ENCODE measurements at places on chromosomes 2 and 18.

DNA sequence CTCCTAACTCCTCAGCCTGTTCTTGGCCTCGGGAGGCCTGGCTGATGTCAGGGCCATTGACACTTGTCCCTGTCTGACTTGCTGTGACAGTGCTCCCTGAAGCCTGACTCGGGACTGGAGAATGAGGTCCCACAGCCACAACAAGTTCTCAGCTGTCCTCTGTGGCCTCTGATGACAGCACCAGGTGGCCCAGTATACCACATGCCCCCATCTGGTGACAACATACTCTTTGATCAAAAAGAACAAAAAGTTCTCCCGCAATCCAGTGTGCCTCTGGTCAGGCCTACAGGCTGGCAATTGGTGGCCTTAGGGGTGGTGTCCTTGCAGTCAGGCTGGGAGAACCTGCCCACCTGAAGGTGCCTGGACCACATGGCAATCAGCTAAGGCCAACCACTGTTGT, 102.6 kb downstream of the SEPTIN10 start:
- DNase-seq = no peak

DNA sequence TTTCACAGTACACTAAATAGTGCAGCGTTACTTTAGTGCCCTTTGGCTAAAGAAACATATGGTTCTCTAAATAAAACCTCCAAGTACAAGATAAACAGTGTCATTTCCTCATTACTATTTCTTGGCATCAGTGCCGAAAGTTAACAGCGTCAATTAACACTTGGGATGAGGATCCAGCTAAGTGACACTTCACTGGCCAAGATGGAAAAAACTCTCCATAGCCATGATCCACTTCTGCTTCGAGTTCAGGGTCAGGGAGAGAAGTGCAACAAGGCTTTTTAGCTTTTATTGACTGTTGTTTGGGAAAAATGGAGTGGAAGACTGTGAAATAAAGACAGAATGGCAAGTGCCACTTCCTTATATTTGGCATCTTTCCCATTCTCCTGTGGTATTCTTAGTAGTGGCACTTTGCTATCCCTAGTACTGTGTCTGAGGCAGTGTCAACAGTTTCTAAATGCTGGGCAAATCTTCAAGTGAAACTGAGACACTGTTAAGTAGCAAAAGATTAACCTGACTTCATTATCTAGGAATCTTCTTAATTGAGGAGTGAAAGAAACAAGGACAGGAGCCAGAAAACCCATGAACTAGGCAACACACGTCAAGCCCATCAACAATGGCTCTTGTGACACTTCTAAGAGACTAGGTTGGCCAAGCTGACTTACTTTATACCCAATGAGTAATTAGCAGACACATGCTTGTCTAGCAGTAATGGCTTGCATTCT, 222.5 kb upstream of the SESTD1 start:
- no peak for DNase-seq

- no peak for DNase-seq
Observed at GRCh38 chr2:130385709-130386108, 29.9 kb downstream of the PTPN18 start.

GRCh38 chr2:193228276-193228675, 1033.5 kb upstream of the TMEFF2 start:
- no peak for DNase-seq

GRCh38 chr2:150486539-150487484, 655 bp downstream of the RND3 start:
- DNase-seq = no peak

- DNase-seq = no peak
Observed at GRCh38 chr18:79737426-79737825, 57.8 kb downstream of the CTDP1 start.

DNA sequence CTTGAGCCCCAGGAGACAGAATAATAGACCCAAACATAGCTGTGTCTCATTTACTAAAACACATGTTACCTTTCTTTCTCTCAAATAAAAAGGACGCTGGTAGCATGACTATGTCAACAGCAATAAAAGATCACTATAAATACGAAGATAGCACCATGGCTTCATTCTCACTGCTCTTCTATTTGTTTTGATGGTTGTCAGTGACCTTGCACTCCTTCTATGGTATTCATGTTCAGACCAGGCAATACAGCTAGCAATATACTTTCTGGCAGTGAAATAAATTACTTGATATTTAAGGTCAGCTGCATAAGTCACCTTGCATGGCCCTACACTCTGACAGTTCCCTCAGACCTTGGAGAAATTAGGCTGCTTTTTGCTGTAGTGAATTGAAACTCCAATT, 263.2 kb upstream of the CDH7 start:
- no peak for DNase-seq

GRCh38 chr2:100526868-100527267, 35.9 kb upstream of the PDCL3 start:
- no peak for DNase-seq

DNA sequence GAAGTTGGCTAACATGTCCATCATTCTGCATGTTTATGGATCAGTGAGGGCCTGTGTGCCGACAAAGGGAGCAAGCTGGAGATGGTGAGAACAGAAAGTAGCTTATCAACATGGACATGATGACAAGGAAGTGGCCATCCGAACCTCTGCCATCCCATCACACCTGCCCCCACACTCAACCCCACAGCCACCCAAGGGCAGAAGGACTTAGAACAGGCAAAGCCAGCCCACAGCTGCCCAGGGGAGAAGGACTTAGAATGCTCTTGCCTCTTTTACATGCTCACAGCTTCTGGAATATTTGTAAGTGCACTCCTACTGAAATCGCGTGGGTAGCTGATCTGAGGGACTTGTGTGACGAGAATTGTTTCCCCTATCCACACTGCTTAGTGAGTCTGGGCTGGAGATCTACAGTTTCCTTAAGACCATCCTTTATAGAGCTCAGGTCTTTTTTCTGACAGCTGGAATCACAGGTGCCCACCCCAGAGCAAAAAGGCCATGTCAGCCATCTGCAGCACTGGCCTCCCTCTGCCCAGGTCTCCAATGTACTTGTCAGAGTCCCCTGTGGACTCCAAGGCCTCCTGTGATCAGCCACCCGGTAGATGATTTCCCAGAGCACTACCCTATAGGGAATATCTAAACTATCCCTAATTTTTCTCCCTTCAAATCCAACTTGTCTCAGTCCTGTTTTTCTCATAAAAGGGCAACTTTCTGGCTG, 154.1 kb downstream of the SMAD7 start:
- no peak for DNase-seq

DNA sequence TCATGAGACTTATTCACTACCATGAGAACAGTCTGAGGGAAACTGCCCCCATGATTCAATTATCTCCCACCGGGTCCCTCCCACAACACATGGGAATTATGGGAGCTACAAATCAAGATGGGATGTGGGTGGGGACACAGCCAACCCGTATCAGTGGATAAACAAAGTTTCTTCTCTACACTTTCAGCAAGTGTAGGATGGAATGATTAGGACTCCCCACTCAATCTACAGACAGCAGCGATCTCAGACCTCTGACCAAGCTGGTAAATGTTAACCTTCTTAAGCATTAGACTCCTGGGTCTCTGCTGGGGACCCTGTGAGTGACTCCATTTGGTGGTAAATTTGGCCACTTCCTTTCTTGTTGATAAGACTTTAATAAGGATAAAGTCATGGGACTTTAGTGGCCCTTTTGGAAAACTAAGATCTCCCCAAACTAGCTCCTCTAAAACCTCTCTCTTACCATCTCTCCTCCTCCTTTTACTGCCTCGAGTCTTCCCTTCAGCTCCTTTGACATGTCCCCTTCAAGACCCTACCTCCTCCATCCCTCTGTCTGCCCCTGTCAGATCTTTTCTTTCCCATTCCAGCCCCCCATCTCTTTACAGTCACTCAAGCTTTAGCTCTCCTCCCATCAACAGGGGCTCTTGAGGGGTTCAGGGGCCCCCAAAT, 71.9 kb downstream of the MYL12B start:
- no peak for DNase-seq

- DNase-seq = no peak
Observed at GRCh38 chr18:49968644-49969309, 155.4 kb upstream of the ACAA2 start.

DNA sequence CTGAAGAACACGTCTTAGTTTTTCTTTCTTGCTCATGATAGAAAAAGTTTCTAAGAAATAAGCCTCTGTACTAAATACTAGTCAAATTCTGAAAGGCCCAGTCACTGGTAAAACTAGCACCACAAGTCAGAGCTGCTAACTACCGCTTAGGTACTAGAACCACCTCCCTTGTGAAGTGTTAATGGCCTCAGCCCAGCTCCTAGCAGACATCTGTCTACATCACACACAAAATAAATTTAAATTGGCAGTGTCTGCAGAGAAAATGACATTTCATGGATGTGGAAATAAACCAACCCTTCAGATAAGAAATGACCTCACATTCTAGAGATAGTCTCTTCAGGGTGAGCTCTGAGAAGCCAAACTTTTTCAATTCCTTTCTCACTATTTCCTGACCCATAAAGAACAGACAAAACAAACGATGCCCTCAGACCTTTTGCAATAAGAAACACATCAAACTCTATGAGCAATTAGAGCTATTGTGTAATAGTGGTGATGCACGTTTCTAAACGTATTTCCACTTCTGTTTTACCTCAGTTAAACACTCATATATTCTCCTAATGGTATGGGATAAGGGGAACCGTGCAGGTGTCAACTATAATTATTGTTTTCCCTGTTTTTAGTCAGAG, 70.3 kb upstream of the DSG1 start:
- no peak for DNase-seq

DNA sequence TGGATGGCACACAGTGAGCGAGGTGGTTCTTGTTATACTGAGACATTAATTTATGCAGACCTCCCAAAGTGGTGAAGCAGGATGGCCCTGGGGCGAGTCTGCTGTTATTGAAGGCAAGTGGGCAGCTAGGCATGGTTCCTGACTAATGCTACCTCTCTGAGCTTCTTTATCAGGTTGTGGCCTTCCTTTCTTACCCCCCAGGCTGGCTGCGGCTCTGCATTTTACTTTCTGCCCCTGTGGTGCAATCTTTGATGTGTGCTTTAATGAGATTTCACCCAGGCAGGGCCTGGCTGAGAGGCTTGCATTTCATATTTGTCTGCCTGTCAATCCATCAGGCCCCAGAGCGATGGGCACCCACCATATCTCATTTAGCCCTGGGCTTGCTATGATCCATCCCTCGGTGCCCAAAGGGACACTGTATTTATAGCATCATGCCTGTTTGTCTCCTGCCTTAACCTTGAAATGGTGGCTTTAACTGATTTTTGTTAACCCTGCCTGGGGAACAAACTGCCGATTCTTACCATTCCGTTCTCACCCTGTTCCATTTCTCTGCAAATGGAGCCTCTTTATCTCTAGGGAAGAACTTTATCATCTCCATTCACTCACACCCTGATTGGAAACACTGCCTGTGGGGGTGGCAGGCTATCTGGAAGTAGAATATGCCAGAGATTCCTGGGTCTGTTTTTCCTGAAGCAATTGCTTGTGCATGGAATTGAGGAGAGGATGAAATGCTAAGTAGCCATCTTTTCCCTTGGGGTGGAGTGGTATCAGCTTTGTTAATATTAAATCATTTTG, 316.2 kb upstream of the THSD7B start:
- DNase-seq = no peak

GRCh38 chr2:153871231-153872221, at the start of gene GALNT13:
Gene GALNT13 (plus strand): TSS chr2:153871922.
- peak; percentile 83 for DNase-seq

DNA sequence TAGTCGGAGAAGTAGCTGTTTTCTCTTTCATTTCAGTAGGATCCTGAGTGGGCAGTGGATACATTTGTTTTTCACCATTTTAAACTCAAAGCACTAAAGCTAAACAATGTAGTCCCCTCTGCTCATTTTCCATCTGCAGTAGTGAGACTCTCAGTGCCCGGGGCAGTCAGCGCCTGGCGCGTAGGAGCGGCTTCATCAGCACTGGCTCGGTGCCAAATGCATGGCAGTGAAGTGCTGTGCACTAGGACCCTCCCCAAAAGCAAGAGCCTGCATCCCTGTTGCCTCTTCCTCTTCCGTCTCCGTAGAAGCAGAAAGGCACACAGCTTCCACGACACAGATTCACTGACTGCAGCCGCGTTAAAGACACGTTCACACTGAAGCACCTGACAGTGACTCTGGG, 19.0 kb upstream of the ESPNL start:
- DNase-seq = no peak

DNA sequence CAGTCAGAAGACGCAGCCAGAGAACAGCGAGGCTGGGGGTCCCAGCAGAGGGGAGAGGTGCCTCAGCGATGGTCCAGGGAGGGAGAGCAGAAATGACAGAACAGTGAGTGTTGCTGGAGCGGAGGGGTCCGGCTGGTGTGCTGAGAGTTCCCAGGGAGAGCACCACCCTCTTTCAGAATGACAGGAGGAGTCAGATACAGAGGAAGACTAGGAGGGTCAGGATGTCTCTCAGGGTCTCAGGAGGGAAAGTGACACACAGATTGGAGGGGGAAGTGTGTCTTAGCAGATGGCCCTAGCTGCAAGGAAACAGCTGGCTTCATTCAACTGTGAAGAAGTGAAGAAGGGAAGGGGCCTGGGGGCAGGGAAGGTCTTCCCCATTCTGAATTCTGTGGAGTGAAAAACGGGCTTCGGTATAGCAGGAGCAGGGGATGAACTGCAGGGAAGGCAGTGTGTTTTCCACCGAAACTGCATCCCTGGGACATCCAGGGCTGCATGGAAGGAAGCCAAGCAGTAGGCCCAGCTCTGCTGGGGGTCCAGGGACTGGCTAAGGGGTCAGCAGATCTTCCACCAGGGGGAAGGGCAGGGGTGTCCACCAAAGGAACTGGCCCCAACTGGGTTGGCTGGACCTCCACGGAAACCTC, 90.0 kb upstream of the OTOS start:
- DNase-seq = no peak

DNA sequence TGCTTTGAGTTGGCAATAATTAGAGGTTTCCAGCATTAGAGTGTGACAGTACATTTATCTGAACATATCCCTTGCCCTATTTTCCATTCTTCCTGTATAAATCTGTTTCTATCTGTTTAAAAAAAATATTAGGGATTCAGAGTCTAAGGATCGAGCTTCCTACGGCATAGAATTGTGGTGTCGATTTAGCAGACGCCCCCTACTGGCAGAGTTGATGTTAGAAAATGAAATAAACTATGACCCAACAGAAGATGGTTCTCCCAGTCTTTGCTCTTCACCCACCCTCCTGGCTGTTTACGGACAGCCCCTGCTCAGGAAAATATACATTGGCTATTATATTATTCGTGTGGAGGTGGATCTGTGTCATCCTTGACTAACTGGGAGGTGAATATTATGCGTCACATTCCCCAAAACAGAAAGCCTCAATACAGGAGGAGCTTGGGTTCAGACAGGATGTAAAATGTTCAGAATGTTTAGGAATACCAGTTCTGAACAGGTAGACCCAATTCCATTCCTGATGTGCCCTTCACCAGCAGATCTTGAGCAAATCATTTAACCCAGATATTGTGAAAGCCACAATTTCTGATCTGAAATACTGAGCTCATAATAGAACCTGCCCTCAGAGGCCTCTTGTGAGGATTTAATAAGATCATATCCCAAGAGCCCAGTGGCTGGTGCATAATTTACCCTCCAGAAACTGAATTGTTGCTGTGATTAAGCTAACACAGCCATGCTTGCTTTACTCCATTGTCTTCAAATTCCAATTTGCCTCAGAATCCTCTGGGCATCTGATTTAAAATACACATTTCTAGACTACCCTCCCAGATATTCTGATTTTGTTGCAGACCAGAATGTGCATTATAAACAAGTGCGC, 10.8 kb upstream of the ERMN start:
- no peak for DNase-seq

Data from HS-5 (cell line).